Activated naive CD4-positive, alpha-beta T cell treated with anti-CD3 and anti-CD28 coated beads, Interleukin-2, amount 10 ng/mL, durations not matched to agents 7 days and 5 days (primary cell): ENCODE measurements at places on chromosomes 7 and 10.

- no peak overlapping the region for H3K4me3 ChIP-seq
- peaks cover 8% of the 10 kb centered on the region for H3K27me3 ChIP-seq
- H3K4me1 ChIP-seq, result no peaks in the 10 kb centered on the region
- H3K36me3 ChIP-seq, result no peaks in the 10 kb centered on the region
Observed at GRCh38 chr7:90271753-90272152, 26.8 kb downstream of the CFAP69 start.

DNA sequence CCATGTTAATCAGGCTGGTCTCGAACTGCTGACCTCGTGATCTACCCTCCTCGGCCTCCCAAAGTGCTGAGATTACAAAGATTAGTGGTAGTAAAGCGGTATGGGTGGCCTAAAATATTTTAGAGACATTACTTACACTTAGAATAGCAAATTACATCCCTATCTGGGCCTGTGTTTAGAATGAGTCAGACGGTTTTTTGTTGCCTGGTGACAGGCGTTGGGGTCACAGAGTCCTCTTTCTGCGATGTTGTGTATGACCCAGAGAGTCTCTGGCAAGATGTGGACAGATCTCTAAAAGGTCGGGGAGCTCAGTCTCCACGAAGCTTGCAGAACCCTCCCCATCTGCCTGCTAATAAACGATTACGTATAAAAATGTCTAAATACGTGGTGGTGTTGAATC, 39.6 kb upstream of the PRKCQ start:
- DNase-seq, result no peak
- peaks cover 54% of the 10 kb centered on the region for H3K36me3 ChIP-seq
- H3K4me1 ChIP-seq, result peaks cover 29% of the 10 kb centered on the region
- H3K27ac ChIP-seq, result no peak overlapping the region
- H3K27me3 ChIP-seq, result no peaks in the 10 kb centered on the region

- DNase-seq, result no peak
- H3K4me1 ChIP-seq, result no peaks in the 10 kb centered on the region
- H3K27ac ChIP-seq, result no peak overlapping the region
- peaks cover 45% of the 10 kb centered on the region for H3K36me3 ChIP-seq
Observed at GRCh38 chr10:13144814-13145213, 16.5 kb upstream of the MCM10 start.

DNA sequence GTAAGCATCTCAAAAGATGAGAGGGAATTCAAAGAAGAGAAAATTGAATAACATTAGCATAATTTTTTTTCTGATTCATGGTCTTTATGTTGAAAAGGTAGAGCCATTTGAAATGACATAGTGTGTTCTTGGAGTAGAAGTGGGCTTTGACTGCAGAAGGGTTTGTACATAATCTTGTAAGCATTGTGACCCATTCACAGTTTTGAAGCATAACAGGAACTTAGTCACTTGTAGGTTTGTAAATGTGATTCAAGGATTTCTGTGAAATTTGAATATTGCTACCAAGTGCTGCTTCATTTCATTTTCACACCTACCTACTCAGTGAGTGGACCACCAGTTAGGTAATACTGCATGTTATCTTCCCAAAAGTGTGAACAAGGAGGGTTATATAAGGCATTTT, 68.6 kb downstream of the PON1 start:
- H3K36me3 ChIP-seq, result no peaks in the 10 kb centered on the region
- no peak overlapping the region for H3K27ac ChIP-seq
- H3K4me1 ChIP-seq, result no peaks in the 10 kb centered on the region
- H3K27me3 ChIP-seq, result no peaks in the 10 kb centered on the region

- H3K4me3 ChIP-seq, result no peak overlapping the region
- no peaks in the 10 kb centered on the region for H3K4me1 ChIP-seq
- H3K27ac ChIP-seq, result no peak overlapping the region
Observed at GRCh38 chr7:97204821-97205220, 87.3 kb downstream of the SDHAF3 start.
